Skin of body (tissue), 3 donors: ENCODE measurements at places on chromosomes 2 and 18. TPM values are rescaled to one million over a fixed set of nuclear protein-coding genes. Genes with fewer than 3 reads are reported as not detected.
A peak's percentile ranks its signal among the peaks of the same experiment; 100 is the strongest.

DNA sequence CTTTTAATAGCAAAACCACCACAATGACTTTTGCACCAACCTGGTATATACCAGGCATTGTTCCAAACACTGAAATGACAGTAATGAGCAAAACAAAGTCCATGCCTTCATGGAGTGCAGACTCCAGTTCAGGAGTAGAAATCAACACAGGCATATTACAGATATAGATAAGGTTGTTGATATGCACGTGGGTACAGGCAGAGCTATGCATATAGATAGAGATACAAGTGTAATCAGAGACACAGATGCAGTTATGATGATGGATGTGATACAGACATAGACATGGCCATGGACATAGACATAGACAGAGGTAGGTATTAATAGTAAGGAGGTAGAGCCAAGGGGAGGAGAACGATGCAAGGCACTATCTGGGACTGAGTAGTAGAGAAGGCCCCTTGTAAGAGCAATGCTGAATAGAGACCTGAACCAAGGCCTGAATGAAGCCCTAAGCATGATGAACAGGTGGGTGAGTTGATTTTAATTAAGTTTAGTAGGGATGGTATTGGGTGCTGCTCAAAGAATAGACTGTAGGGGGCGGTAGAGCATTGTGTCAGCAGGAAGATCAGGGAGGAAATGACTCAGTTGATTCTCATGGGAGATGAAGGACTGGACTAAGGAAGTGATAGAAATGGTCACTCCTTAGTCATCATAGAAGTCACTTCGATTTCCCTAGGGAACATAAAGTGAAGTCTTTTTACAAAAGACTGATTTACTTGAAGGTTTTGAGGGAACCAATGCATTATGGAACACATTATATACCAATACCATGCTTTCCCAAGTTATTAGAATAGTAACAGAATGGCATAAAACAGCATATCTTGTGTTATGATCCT is 39.4 kb downstream of the CMPK2 start:
- no peak for DNase-seq

Gene UGT1A3
- total RNA-seq = not detected

GRCh38 chr2:108454440-108454839 is 5.4 kb downstream of the GCC2 start:
- DNase-seq = no peak

DNA sequence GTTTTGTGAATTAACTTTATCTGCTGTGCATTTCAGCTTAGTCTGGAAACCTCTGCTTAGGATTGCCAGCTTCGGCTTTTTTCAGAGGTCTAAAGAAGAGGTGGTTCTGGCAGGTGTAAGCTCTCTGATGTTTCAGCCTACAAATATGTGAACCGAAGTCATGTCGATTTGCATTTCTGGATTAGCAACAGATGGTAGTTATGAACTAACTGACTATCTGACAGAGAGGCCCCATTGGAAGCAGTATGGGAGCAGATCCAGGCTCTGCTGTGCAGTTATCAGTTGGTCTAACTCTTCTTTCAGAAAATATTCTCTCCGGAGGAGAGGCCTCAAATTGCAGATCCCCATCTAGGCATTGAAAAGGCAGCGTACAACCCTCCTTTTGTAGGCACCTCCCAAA is 32.7 kb upstream of the SPRED2 start:
- DNase-seq = no peak

DNA sequence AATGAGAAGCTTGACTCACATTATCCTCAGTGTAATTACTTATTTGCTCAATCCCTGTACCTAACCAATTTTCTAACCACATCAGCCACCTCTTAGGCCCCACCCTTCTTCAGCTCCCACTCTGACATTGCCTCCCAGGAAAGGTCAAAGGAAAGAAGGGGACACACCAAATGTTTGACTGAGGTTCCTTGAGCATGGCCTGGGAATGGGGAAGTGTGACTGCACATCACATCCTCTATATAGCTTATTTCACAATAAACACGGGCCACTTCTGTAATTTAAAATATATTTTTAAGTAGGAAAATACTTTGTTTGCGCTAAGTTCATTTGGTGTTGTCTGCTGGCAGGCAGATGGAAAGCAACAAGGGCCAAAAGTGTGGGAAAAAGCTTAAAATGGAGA is 3.0 kb upstream of the FIGLA start:
- DNase-seq = no peak

- no peak for DNase-seq
Measured at GRCh38 chr2:62641410-62641843, 64.1 kb upstream of the EHBP1 start.

- peak; percentile 47 for DNase-seq
Measured at GRCh38 chr2:42128721-42129486, 40.2 kb upstream of the EML4 start.

Gene RAB17
- total RNA-seq = 0.59 TPM

GRCh38 chr2:218895759-218896500 is 15.3 kb downstream of the WNT10A start:
- no peak for DNase-seq
